Uterus (tissue), 4 donors: ENCODE measurements at places on chromosomes 2 and 18. TPM values are rescaled to one million over a fixed set of nuclear protein-coding genes. Genes with fewer than 3 reads are reported as not detected.

The CAMKMT gene
- total RNA-seq = 2.9 TPM

The MCM6 gene
- 37.4 TPM for total RNA-seq

The UGT1A8 gene
- not detected for total RNA-seq

The MSH2 gene
- 13.5 TPM for total RNA-seq

The HRH4 gene
- 0.12 TPM for total RNA-seq

The PLEK gene
- total RNA-seq = 1.8 TPM

The SERPINB13 gene
- not detected for total RNA-seq

The OBSL1 gene
- 98.6 TPM for total RNA-seq

The CROCC2 gene
- 2.6 TPM for total RNA-seq

The EHD3 gene
- 6.5 TPM for total RNA-seq

The STPG4 gene
- 1.0 TPM for total RNA-seq

The SPAST gene
- total RNA-seq = 21.2 TPM

The CFAP210 gene
- total RNA-seq = 0.64 TPM

The AGXT gene
- not detected for total RNA-seq

The SCN2A gene
- total RNA-seq = 0.26 TPM

The TCF23 gene
- total RNA-seq = 31.5 TPM

The DYNC2LI1 gene
- total RNA-seq = 56.5 TPM

The TFPI gene
- total RNA-seq = 98.9 TPM

The GNAL gene
- total RNA-seq = 20.2 TPM

The IL1F10 gene
- total RNA-seq = not detected

The DNAH7 gene
- 3.0 TPM for total RNA-seq

The DQX1 gene
- not detected for total RNA-seq

The METTL4 gene
- total RNA-seq = 6.7 TPM

The APCDD1 gene
- 8.2 TPM for total RNA-seq

The NR4A2 gene
- total RNA-seq = 0.83 TPM

The GTF2A1L gene
- total RNA-seq = not detected

The PSMA8 gene
- total RNA-seq = not detected

The HES6 gene
- total RNA-seq = 33.3 TPM

The KIF5C gene
- 2.4 TPM for total RNA-seq

The DUSP19 gene
- 1.3 TPM for total RNA-seq

The RAB3GAP1 gene
- total RNA-seq = 105 TPM

The AMER3 gene
- total RNA-seq = 0.21 TPM

The NOSTRIN gene
- 181 TPM for total RNA-seq

The VWA3B gene
- 0.98 TPM for total RNA-seq

The CHMP3 gene
- total RNA-seq = 98.7 TPM
